ENCODE measurements at places on chromosomes 13 and 19. TPM values are rescaled to one million over a fixed set of nuclear protein-coding genes. Genes with fewer than 3 reads are reported as not detected.

Gene VMAC
- total RNA-seq = 11.8 TPM

DNA sequence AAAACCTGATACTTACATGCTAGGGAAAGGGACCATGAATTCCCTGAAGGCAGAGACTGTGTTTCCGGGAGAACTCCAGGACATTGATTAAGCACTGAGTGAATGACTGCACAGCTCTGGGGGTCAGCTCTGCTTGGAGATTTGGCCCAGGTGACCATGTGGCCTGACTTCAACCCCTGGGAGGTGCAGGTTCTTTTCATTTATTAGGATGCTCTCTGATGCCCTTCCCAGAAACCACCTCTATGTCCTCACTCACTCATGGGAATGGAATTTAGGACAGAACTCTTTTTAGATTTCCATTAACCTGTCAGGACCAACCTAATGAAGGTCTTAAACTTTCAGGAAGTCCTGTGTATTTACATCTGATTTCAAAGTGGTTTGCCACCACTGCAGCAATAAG lies 393.3 kb upstream of the ARGLU1 start:
- H3K4me3 ChIP-seq = no peak overlapping the region
- no peak for DNase-seq
- no peaks in the 10 kb centered on the region for H3K4me1 ChIP-seq
- H3K27ac ChIP-seq = no peak overlapping the region
- H3K27me3 ChIP-seq = no peaks in the 10 kb centered on the region

Gene IL11
- total RNA-seq = 0.27 TPM

GRCh38 chr19:42246922-42247639 lies 4.7 kb upstream of the GSK3A start:
- no peaks in the 10 kb centered on the region for H3K27me3 ChIP-seq
- H3K4me1 ChIP-seq = peaks cover 44% of the 10 kb centered on the region
- no peak for DNase-seq
- no peak overlapping the region for H3K4me3 ChIP-seq
- H3K27ac ChIP-seq = peak overlapping the region; percentile 47
- peaks cover 2% of the 10 kb centered on the region for H3K36me3 ChIP-seq

Gene NOVA2
- 0.04 TPM for total RNA-seq

GRCh38 chr13:113669755-113670341 lies 2.8 kb downstream of the GRK1 start:
- no peak for DNase-seq
- H3K36me3 ChIP-seq = no peaks in the 10 kb centered on the region
- no peaks in the 10 kb centered on the region for H3K4me1 ChIP-seq
- H3K4me3 ChIP-seq = no peak overlapping the region

Gene ZNF850
- 9.3 TPM for total RNA-seq

DNA sequence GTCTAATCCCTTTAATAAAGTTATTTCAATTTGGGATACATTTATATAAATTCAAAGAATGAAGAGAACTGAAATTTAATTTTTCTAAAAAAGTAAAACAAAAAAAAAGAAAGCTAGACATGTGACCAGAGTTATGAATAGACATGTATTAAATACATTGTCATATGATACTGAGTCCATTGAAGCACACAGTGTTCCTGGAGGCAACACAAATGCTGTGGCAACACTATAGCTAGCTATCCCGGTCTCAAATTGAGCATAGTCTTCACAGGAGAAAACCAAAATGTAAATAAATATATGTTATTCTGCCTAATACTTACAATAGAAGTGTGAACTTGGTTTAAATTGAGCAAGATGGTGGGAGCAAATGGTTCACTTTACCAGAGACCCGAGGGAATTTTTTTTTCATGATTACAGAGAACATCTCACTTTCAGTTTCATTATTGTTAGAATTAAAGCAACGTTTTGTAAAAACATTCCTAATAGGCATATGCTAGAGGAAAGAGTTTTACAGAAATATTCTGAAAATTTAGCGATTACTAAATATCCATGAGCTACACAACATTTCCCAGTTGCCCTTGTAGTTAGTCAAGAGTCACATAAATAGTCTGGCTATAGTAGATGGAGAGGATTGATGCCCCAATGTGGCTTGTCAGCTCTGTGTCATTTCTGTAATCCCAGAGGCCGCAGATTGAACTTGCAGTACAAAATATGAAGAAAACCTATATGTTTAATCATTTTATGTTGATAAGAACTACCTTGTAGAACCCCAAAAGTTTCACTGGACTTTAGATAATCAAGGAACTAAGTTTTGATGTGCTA lies 775.7 kb upstream of the SPRY2 start:
- H3K36me3 ChIP-seq = no peaks in the 10 kb centered on the region
- H3K4me3 ChIP-seq = no peak overlapping the region
- H3K4me1 ChIP-seq = no peaks in the 10 kb centered on the region
- H3K27me3 ChIP-seq = no peaks in the 10 kb centered on the region
- no peak overlapping the region for H3K27ac ChIP-seq

Measured in activated CD4-positive, alpha-beta T cell treated with anti-CD3 and anti-CD28 coated beads, Interleukin-2, amount 10 ng/mL, durations not matched to agents 7 days and 5 days (primary cell).